Posterior cingulate gyrus (tissue), 11 donors: ENCODE measurements at places on chromosomes 3 and 15.

DNA sequence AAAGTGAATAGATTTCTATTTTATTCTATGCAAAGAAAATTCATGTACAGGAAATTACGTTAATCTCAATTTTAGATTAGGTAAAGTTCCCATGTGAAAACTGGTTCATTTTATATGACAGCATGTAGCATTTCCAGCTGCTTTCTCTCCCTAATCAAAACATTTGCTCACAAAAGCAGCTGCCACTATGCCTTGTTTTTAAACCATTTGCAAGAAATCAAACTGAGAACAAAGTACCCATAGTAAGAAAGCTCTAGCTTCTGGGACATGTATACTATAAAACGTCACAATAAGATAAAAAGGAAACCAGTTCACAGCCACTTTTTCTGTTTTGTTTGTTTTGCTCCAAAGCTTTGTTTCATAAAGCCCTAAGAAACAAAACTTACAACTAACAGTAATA, 5.0 kb upstream of the CRYBG3 start:
- no peak for DNase-seq

- no peak for DNase-seq
Measured at GRCh38 chr15:82184355-82184754, 78.2 kb downstream of the EFL1 start.

GRCh38 chr15:73048624-73049295, 3.5 kb upstream of the NEO1 start:
- DNase-seq = no peak

- DNase-seq = no peak
Measured at GRCh38 chr15:69359722-69360121, 54.4 kb upstream of the KIF23 start.

DNA sequence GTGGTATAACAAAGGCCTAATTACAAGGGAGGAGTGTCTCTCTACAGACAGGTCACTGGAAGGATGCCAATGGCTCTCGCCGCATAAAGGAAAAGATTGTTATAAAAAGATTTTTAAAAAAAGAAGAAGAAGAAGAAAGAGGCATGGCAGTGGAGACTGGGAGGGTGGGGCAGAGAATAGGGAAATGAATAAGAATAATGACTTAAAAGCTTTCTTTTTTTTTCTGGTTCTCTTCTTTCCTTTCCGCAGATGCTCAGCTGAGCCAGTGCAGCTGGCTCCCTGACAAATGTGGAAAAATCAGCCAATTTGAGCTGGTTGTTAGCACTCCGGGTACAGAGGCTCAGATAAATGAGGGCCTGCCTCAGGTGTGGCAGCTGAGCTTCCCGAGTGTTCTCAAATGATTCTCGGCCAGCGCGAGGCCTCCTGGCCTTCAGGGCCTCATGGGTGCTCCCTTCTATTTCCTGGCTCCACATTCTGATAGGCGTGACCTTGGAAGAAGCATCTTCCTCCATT, 234.1 kb downstream of the RORA start:
- DNase-seq = no peak
